ENCODE measurements at places on chromosomes 2 and 18.

DNA sequence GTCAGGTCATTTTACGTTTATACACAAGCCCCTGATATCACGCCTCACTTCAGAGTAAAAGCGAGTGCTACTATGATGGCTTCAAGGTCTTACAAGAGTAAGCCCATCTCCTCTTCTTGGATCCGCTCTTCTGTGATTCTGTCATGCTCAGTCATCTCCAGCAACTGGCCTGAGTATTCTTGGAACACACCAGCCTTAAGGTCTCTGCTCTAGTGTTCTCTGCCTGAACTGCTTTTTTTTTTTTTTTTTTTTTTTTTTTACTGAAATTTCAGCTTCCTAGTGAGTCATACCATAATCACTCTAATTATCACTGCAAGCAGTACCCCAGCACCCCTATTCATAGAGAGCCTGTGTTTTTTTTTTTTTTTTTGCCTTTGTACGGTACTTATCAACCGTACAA is 1228.9 kb downstream of the CNTNAP5 start:
- DNase-seq = no peak

GRCh38 chr18:4245456-4245855 is 209.7 kb downstream of the DLGAP1 start:
- DNase-seq = no peak

DNA sequence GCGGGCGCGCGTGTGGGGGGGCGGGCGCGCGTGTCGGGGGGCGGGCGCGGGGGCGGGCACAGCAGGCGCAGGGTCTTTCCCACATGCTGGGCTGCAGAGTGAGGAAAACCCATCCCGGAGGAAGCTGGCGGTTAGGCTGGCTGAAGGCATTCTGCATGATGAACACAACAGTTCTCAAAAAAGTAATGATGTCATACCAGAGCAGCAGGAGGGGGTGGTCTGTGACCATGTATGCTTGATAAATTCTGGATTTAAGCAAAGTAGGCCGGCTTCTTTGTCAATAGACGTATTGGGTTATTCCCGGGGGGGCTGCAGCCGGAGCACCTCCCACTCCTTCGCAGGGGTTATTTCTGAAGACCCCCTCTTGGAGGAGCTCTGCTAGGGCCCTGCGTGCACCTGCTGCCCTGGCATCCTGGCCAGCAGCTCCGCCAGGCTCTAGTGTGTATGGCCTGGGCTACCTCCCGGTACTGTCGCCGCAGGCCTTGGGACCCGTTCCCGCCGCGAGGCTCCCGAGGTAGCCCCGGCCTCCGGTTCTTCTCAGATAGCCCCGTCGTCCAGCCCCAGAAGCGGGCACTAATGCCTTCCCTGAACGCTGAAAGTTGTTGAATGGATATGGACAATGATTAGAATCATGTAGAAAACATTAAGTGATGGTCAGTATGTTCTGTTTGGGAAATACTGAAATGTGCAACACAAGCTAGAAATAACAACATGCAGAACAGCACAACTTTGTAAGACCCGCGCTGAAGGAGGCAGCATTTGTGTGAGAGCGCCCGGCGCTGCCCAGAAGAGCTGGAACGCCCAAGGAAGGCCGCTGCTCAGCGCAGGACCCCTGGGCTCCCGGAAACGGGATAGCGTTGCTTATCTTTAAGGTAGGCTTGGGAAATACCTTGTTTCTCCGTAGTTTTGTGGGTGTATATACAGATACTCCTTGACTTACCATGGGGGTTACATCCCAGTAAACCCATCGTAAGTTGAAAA is 101.4 kb upstream of the RAB6C start:
- DNase-seq = no peak

DNA sequence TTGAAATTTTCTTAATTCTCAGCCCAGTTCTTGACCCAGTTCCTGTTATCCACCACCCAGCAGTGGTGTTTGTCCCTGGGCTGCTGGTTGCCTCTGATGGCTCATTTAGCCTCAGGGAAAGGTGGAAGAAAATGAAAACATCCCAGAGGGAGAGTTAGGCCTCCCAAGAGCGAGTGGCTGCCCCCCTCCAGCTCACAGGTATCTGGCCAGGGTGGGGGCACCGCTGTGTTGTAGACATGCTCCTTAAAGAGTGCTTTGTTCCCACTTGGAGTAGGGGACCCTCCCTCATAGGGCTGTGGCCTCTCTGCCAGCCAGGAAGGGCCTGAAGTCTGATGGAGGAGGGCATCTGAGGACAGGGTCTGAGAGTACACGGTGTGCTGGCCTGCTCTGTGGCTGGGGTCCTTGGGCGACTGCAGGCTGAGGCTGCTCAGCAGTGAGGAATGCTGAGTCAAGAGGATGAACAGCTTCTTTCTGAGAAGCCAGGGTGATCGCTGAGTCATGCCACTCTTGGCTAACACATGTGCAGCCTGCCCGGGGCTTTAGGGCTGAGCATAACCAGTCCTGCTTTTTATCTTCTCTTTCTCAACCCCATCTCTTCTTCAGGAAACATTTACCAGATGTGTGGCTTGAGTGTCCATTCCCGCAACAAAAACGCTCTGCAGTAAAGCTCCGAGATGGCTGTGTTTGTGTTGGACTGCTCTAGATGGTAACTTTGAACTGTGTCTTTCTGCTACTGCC is 72.3 kb downstream of the IL1R2 start:
- peak; percentile 93 for DNase-seq

- peak; percentile 37 for DNase-seq
These were observed 122.2 kb upstream of the ZEB2 start for GRCh38 chr2:144642131-144642530.

DNA sequence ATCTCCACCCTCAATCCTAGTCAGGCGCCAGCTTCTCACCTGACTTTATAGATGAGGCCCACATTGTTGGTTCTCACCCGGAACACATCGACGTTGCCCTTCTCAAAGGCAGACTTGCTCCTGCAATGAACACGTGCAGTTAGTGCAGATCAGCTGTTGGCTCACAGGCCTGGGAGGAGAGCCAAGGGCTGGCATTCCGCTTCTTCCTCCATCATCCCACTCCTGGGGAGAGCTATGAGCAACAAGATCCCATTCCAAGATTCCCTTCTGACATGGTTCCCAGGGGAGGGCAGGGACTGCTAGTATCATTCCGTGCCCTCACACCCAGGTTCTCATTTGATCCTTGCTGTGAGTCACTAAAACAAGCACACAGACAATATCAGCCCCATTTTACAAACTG is 15.1 kb downstream of the LOXHD1 start:
- no peak for DNase-seq

- no peak for DNase-seq
These were observed 348.9 kb upstream of the RAB12 start for GRCh38 chr18:8260319-8260718.

- DNase-seq = no peak
These were observed 158.0 kb downstream of the BARD1 start for GRCh38 chr2:214651451-214651850.

GRCh38 chr2:15615301-15615920 is 23.7 kb downstream of the DDX1 start:
- no peak for DNase-seq

GRCh38 chr2:195338856-195339255 is 318.2 kb upstream of the SLC39A10 start:
- no peak for DNase-seq

DNA sequence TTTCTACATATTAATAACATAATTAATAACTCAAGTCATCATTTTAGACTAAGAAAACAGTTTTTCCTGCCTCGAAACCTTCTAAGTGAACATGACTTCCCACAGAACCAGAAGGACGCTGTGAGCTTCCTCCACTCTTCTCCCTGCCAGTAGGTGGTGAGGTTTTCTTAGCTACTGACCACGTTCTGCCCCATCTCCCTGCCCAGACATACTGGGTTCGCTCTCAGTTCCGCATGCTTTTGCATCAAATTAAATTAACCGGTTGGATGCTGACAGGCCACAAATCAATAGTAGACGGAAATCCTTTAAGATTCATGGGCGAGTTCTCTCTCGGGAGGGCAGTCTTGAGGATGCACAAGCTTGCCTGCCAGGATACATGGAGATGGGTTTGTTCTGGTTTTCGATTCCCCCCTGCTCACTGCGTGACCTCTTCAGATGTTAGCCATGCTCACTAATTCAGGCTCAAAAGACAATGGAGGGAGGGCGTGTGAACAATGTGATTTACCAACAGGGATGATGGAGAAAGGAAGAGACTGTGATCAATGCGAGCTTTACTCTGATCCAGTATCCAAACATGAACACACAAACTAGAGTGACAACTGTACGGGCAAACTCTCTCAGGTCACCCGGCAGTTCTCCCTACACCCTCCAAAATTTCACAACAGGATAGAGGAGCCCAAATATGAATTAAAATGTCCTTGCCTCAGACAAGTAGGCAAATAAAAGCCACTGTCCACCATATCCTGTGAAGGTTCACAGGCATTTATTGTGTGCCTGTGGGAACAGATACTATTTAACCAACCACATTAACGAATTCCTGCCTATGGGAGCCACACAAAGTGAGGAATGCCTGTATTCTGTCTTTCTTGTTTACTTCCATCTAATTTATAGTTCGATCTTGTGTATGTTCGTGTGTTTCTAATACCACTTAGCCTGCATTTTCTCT is 375.7 kb downstream of the EIPR1 start:
- DNase-seq = no peak

DNA sequence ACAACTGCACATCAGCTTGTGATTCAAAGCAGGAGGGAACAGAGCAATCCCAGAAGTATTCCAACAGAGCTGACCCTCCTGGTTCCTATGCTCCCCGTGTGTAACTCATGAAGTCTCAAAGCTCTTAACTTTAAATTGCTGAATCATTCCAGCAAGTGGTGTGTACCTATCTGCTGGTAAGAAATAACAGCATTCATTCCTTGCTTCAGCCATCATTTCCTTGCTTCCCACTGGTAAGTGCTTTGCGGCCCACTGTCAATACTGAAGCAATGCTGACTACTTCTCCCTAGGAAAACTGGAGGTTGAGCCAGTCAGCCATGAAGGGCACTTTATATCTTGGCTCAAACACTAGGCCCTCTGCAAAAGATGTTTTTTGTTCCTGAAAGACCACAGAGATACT is 222.4 kb downstream of the EXOC6B start:
- no peak for DNase-seq

DNA sequence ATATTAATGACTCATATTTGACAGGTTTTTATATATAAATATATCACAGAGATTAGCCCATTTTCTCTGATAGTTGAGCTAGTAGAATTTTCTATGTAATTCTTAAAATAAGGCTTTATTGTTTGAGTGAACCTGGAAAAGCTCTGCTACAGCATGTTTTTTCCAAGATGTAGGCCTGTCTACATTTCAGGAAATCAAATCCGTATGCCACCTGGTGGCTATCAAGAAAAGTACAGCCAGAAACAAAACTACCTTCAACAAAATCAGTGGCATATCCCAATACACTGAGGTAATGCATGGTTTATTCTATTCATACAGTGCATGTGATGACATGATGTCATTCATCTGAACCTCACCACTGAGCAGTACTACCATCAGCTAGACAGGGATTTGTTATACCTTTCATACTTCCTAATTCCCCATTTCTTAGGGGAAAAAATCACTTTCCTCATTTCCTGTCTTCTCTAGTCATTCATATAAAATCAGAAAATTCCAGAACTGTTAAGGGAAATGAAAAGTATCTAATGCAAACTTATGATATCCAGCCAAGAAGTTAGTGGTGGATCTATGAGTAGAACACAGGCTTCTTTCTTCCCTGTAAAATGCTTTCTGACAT is 310.4 kb upstream of the SYT4 start:
- DNase-seq = peak; percentile 15

DNA sequence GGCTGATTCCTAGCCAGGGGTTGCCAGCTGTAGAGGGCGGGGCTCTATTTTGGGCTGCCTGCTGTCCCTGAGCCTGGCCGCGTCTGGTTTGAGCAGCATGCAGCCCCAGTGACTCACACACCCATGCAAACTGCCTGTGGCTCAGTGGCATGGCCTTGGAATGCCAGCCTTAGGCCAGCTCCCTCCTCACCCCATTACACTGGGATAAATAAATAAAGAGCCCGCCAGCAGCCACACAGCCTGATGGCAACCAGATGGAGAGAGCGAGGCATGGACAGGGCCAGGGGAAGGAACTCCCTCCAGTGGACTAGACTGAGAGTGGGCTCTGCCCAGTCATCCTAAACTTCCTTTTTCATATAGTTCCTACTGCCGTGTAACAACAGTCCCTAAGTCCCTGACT is 18.3 kb downstream of the NHEJ1 start:
- peak; percentile 83 for DNase-seq

GRCh38 chr2:221961561-221961960 is 337.2 kb downstream of the PAX3 start:
- DNase-seq = no peak

DNA sequence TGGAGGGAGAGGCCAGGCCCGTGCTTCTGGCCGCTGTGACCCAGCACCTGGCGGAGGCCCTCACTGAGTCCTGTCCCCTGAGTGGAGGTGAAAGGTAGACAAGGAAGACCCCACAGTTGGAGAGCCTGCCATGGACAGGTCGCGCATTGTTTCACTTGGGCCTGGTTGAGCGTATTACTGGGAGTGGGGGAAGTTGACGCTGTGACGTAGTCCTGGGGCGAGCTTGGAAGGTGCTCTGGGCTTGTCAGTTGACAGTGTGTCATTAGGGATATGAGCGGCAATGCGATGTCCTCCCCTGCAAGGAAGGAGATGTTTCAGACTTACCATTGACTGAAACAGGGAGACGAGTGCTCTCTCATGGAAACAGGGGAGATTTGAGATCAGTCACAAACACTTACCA is 127.1 kb downstream of the SH3RF3 start:
- no peak for DNase-seq

- DNase-seq = no peak
These were observed 35.5 kb downstream of the TGIF1 start for GRCh38 chr18:3485153-3486149.

- DNase-seq = peak; percentile 99
These were observed 62.0 kb upstream of the SLC35F5 start for GRCh38 chr2:113818382-113818951.

DNA sequence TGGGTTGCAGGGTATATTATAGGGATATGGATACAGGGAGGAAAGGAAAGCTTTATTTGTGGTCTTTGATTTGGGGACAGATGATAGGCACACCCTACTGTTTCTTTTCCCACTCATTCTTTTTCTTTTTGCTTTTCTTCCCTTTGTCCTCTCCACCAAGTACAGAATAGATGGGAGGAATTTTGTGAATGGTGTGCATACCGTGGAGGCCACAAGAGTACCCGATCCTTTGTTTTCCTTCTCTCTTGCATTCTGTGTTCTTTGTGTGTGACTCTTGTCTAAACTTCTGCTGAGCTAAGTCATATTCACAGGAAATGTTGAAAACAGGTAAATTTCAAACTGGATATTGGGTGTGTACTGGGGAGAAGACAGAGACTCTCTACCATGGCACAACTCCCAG is 321.4 kb upstream of the SLC8A1 start:
- DNase-seq = no peak

DNA sequence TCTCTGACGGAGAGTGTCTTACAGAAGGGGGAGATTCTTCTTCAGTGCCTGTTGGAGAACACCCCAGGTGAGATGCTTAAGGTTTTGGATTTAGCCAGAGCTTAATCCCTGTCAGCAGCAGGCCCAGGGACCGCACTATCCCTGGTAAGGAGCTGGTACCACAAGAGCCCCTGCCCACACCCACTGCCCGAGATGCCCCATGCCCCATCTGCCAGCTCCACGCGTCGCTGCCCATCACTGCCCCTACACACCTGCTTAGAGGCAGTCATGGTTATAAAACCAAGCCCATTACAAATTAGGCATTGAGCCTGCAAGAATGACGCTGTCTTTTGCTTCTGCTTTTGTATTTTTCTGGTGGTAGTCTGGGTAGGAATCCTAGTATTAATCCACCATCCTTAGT is 21.7 kb downstream of the CEP68 start:
- no peak for DNase-seq

GRCh38 chr2:230564805-230565779 is 147.6 kb upstream of the CAB39 start:
- no peak for DNase-seq

Measured in RCC 7860 (cell line).